ENCODE measurements at places on chromosomes 6 and 20.
A peak's percentile ranks its signal among the peaks of the same experiment; 100 is the strongest.

GRCh38 chr6:129908356-129908755 lies 47.2 kb upstream of the TMEM244 start:
- no peak for DNase-seq

- DNase-seq = no peak
These were observed 99.9 kb upstream of the RIN2 start for GRCh38 chr20:19658137-19658536.

- no peak for DNase-seq
These were observed 57.0 kb upstream of the XRN2 start for GRCh38 chr20:21246161-21246560.

- DNase-seq = no peak
These were observed 27.0 kb upstream of the APMAP start for GRCh38 chr20:25019381-25020155.

- DNase-seq = peak; percentile 71
These were observed 245.0 kb downstream of the ARID1B start for GRCh38 chr6:157021993-157022740.

DNA sequence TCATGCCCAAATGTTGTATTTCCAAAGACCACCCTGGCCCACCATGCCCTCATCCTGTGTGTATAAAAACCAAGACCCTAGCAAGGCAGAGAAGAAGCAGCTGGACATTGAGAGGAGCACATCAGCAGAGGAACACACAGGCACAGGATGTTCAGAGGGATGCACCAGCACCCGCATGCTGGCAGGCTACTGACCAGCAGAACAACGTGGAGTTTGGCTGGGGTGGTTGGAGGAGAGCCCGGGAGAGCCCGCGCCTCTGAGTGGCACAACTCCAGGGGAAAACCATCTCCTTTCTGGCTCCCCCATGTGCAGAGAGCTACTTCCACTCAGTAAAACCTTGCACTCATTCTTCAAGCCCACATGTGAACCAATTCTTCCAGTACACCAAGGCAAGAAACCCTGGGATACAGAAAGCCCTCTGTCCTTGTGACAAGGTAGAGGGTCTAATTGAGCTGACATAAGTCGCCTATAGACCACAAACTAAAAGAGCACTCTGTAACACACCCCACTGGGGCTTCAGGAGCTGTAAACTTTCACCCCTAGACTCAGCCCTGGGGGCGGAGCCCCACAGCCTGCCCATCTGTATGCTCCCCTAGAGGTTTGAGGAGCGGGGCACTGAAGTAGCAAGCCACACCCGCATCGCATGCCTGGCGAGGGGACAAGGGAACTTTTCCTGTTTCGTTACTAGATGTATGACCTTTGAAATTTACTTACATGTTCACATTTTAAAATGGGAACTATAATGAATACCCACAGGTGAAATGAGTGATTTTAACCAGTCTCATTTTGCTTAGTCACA lies 831.5 kb upstream of the CITED2 start:
- no peak for DNase-seq

DNA sequence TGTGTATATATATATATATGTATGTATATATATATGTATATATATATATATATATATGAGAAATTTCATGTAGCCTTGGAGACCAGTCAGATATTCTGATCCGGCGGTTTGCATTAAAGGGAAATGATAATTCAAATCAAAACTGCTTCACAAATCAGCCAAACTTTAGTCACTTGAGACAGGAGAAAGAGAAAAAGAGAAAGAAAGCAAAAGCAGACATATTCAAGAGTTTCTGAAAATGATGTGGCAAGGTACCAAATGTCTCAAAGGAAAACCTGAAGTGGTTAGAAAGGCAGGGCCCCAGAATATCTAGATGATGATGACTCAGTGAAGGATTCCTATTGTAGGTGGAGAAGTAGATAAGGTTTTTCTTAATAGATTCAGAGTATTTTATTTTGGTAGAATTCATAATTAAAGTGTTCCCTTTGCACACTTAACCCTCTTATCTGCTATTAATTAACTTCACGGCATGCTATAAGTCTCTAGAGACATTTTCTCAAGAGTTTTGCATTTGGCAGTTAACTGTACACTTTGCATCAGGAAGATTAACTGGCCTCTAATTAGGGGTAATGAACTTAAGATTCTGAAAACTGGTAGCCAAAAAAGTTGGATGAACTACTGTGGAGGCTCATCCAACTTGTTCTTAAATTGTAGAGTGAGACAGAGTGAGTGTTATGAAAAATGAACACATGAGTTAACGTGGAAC lies 50.1 kb upstream of the ASF1A start:
- DNase-seq = no peak

DNA sequence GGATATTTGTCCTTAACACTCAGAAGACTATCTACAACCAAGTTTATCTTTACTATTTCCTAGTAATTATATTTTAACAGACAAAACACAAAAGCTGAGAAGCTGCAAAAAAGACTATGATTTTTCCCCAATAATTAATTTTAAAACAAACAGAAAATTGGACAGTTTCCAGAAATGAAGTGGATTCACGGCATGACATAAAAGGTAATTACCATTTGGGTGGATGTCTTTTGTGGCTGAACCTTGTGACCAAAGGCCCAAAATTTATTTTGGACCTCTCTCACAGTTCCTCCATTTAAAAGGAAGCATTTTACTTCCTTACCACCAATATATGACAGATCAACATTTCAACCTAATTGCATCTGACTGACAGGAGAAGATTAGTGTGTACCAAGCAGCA lies 90.2 kb downstream of the GMDS start:
- DNase-seq = no peak

GRCh38 chr6:141123049-141123448 lies 1009.7 kb upstream of the GJE1 start:
- no peak for DNase-seq
